ENCODE measurements at places on chromosomes 11 and 22. TPM values are rescaled to one million over a fixed set of nuclear protein-coding genes. Genes with fewer than 3 reads are reported as not detected.
A peak's percentile ranks its signal among the peaks of the same experiment; 100 is the strongest.

DNA sequence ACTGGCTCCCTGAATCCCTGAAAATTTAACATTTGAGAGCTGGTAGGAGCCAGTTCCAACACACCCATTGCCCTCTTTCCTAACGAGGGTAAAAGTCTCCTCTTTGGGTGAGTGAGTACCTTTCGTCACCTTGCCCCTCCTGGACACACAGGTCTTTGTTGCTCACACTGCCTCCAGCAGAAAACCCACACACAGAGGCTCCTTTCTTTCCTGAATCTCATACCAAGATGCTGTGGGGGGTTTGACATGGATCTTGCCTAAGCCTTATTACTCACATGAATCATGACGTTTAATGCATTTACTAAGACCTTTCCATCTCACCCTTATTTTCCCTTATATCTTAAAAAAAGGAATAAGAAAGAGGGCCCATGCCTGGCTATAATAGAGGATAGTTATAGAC lies 53.0 kb downstream of the PARVA start:
- ATAC-seq = peak; percentile 34

DNA sequence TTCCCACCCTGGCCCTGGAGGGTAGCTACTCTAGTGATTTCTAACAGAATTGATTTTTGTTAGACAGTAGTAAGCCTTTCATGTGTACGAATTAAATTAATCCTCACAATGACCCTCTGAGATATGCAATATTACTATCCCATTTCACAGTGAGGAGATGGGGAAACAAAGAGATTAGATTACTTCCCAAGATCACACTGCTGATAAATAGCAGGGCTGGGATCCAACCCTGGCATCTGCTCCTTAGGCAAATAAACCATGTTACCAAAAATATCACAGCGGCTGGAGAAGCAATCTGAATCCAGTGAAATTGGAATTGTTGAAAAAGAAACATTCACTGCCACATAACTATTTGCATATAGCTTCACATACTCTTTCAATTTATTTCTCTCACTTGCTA lies 12.8 kb upstream of the CAVIN3 start:
- ATAC-seq = no peak

GRCh38 chr11:94768602-94769541 lies 716 bp downstream of the AMOTL1 start:
- ATAC-seq = peak; percentile 45

GRCh38 chr11:100774859-100775258 lies 87.8 kb downstream of the ARHGAP42 start:
- no peak for ATAC-seq

DNA sequence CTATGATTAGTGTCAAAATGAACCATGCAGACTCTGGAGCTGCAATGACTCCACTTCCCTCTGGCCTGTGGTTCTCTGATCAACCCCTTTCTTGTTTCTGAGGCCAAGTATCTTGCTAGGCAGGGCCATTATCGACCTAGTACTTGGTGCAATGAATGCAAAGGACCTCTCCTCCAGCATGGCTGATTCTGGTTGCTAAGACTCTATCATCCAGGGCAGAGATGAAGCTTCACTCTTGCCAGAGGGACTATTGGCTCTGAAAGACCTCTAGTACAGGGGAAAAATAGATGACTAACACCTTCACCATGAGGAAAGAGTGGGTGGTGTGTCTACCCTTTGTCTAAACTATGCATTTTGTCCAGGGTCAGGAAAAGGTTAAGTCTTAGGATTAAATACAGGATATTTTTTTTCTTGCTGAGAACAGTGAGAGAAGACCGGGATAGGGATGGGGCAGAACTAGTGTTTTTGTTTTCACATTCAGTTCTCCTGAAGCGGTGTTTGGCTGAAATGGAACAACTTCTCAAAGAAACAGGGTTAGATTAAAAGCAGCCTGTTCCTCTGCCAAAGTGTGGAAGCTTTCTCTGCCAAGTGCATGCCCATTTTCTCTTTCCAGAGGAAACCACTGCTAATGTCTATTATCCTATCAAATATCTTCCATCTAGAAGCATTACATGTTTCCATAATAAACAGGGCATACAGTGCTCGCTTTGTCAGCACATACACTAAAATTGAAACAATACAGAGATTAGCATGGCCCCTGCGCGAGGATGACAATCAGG lies 5.0 kb upstream of the MTFP1 start:
- peak; percentile 28 for ATAC-seq

DNA sequence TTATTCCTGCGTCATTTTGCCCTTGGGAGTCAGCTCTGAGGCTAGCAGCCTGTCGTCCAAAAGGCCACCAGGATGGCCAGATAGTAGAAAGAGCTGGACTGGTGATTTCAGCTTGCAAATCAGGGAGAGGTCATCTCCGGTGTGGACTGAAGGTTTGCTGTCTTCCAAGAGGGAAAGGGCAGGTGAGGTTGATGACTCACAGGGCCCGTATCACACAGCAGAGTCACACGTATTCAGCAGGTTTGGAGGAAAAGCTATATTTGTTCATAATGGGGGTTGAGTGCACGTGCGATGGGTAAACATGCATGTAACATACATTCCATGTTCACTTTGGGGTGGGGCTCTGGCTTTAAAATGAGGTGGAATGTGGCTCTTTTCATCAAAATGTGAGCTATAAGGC lies 25.6 kb downstream of the MRPL21 start:
- no peak for ATAC-seq

OR51B4 gene
- not detected for total RNA-seq

DNA sequence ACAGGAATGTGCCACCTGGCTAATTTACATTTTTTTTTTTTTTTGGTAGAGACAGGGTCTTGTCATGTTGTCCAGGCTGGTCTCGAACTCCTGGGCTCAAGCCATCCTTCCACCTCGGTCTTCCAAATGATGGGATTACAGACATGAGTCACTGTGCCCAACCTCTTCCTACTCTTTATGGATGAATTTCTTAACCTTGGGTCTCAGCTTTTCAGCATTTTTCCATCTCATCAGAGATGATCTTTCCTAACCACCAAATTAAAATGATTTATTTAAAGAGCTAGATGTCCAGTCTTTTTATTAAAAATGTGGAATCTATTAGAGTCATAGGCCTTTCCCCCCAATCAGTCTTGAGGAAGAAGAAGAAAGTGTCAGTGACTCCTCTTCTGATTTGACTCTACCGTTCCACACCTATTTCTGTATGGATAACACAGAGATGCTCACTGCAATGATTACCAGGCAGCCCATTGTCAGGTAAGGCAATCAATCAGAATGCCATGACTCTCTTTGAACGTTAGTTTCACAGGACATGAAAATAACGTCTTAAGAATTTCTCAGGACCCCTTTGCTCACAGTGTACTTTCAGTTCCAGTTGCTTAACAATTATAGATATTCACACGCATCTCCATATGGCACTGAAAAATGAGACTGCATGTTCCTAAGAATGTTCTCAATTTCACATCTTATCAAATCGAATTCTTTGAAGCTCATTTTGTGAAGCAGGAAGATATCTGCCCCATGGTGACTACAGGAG lies 51.0 kb downstream of the MIAT start:
- no peak for ATAC-seq

DNA sequence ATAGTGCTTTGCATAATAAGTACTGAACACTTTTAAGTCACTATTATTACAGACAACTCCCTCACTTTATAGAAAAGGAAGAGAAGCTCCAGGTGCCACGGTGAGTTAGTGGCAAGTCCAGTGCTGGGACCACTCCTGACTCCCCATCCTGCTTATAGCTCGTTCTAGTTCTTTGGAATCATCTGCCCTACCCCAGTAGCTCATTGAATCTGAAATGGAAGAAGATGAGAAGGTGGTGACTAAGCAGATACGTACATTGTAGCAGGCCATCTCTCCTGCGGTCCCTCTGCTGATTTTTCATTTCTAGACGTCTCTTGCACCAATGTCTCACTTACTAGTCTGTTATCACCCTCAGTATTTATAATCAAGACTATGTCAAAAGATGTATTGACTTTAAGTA lies 21.6 kb downstream of the MMP20 start:
- no peak for ATAC-seq

DNA sequence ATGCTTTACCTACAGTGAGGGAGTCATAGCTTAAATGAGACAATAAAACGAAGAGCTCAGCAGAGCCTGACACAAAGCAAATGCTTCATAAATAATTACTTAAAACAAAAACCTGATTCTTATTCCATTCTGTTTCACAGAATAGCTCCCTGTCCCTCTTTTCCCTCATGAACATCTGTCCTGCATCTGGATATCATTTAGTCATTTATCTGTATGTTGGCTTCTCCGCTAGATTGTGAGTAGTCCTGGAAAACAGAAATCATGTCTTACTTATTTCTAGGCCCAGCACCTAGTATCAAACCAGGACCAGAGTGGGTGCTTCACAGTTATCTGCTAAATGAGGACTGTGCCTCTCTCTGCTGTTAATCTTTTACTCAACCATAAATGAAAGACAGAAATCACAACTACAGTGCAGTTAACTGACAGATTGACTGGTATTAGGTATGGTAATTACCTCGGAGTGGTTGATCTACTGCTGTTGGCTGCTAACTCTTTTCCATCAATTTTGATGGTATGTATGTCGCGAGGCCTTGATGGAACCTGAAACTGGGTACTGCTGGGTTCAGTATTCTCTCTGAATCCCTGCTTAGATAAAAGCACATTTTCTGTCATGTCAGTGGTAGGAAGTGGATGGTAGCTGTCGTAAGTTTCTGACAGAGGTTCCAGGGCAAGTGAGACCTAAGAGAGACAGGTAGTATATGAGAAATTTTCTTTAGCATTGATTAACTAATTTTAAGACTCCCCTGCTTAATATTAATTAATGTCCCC lies 31.5 kb downstream of the C2CD3 start:
- ATAC-seq = no peak

DNA sequence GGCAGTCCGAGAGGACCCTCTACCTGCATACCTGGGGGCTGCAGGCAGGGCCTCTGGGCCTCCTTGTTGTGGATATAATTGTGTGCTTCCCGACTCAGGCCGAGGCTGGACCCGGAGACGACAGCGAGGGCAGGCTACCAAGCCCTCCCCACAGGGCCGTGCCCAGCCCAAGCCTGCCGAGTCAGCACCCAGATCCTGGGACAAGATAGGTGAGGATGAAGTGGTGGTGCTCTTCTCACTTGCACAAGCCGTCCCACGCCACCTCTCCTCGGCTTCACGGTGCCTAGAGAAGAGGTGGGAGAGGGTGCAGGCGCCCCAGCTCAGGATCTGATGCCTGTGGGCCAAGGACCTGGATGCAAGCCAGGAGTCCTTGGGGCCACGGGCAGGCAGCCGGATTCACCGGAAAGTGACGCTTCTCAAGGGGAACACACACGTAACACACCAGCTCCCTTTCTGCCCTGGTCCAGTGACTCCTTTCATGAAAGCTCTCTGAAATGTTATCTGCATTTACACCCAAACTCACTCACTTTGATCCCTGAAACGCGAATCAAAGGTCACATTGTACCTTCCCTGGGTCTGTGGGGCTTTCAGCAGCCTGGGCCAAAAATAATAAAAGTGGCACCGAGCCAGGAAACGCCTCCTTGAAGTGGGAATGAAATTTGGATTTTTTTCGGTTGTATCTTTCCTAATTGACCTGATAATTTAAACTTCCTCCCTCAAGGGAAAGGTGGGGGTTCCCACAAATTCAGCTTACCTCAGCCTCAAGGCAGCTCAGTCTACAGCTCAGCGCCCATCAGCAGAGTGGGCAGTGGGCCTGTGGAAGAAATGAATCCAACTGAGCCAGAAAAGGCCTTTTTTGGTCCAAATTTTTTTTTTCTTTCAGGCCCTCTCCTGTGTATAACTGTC lies 1.1 kb upstream of the GNB1L start:
- ATAC-seq = peak; percentile 16

GRCh38 chr11:27216270-27217149 lies 146.5 kb downstream of the CCDC34 start:
- no peak for ATAC-seq

PRR5L gene
- 2.1 TPM for total RNA-seq

CRYBA4 gene
- not detected for total RNA-seq

- ATAC-seq = peak; percentile 20
Measured at GRCh38 chr11:134224710-134225664, 516 bp downstream of the VPS26B start.

- no peak for ATAC-seq
Measured at GRCh38 chr11:76695133-76695532, 24.6 kb upstream of the LRRC32 start.

GRCh38 chr22:30015846-30016245 lies 64.4 kb upstream of the HORMAD2 start:
- ATAC-seq = peak; percentile 35

Measured in esophagus mucosa (tissue), 1 donor.